ENCODE measurements at places on chromosomes 5 and 9.

GRCh38 chr5:146081556-146081955 is 23.8 kb downstream of the PLAC8L1 start:
- no peak for DNase-seq

GRCh38 chr5:135555530-135555929 is 19.8 kb upstream of the NEUROG1 start:
- no peak for DNase-seq

DNA sequence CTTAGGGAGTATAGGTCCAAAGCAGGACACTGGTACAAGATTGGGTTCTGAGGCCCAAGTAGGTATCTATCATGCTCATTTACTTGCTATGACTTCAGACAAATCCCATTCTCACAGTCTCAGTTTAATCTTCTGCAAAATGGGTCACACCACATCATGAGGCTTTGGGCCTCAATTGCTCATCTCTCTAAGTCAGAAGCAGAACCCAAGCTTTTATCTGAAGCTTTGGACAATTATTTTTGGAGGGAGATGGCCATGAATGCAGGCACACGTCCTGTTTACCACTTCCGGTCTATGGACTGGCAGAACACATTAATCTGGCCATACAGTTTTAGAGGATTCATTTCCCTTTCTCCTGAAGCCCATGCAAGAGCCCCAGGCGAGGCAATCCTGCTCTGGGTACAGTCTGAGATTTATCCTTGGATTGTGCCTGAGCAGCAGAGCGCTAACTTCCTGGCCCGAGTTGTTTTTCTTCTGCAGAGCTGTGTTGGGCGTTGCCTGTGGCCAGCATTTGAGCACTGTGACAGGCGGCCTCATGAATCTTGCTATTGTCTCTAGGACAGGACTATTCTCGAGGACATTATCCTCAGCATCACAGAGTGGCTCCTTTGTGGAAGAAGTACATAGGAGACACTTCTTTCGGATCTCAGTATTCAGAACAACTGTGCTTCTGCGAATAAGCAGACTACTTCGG is 16.1 kb downstream of the SLC22A4 start:
- no peak for DNase-seq

- no peak for DNase-seq
Measured at GRCh38 chr9:137674307-137674975, 55.6 kb downstream of the EHMT1 start.

- no peak for DNase-seq
Measured at GRCh38 chr5:109145139-109145538, 264.6 kb downstream of the PJA2 start.
